ENCODE measurements at places on chromosomes 16 and 17. TPM values are rescaled to one million over a fixed set of nuclear protein-coding genes. Genes with fewer than 3 reads are reported as not detected.

GRCh38 chr16:718922-719321 is 2.0 kb upstream of the ANTKMT start:
- no peaks in the 10 kb centered on the region for H3K27me3 ChIP-seq
- peaks cover 14% of the 10 kb centered on the region for H3K4me1 ChIP-seq
- no peak overlapping the region for H3K27ac ChIP-seq
- DNase-seq: no peak
- H3K4me3 ChIP-seq: no peak overlapping the region

UMOD gene
- not detected for total RNA-seq

SPATA32 gene
- total RNA-seq: not detected

GRCh38 chr17:13492737-13493122 is 109.0 kb downstream of the HS3ST3A1 start:
- no peaks in the 10 kb centered on the region for H3K27me3 ChIP-seq
- DNase-seq: no peak
- H3K36me3 ChIP-seq: no peaks in the 10 kb centered on the region
- no peak overlapping the region for H3K4me3 ChIP-seq
- H3K4me1 ChIP-seq: no peaks in the 10 kb centered on the region
- H3K27ac ChIP-seq: no peak overlapping the region

- H3K4me1 ChIP-seq: no peaks in the 10 kb centered on the region
- H3K4me3 ChIP-seq: no peak within 1 kb of the TSS
- H3K36me3 ChIP-seq: no peaks in the 10 kb centered on the region
- peaks cover 27% of the 10 kb centered on the region for H3K27me3 ChIP-seq
- no peak within 1 kb of the TSS for H3K27ac ChIP-seq
These were observed at the start of gene MYO15B for GRCh38 chr17:75587675-75588595. TSS of gene MYO15B (plus strand) at chr17:75587800. CDS start at chr17:75588058, 258 bp downstream.

- H3K27me3 ChIP-seq: no peaks in the 10 kb centered on the region
These were observed 79.9 kb upstream of the LGALS9 start for GRCh38 chr17:27550974-27551505.

GRCh38 chr16:55391760-55392375 is 67.9 kb downstream of the IRX6 start:
- no peak for DNase-seq
- H3K27ac ChIP-seq: no peak overlapping the region
- H3K27me3 ChIP-seq: no peaks in the 10 kb centered on the region

NT5M gene
- 1.2 TPM for total RNA-seq

CFAP119 gene
- 0.77 TPM for total RNA-seq

OSGIN1 gene
- total RNA-seq: 6.6 TPM

Measured in fibroblast of lung (primary cell).